ENCODE measurements at places on chromosomes 13 and 19.

DNA sequence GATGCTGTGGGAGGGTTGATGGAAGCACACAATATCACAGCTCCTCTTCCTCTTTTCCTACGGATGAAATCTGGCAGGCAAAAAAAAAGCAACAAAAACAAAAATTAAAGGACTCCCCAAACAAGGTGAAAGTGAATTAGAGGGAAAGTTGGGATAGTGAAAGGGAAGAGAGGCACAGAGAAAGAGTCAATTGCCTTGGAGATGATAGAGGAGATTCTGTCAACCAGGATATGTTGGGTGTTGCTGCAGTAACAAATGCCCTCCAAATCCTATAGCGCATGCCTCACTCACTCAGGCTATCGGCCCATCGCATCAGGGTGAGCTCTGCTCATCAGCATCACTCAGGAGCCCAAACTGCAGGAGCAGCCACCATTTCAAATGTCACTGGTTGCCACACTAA is 119.1 kb downstream of the DLEU7 start:
- no peak for DNase-seq

DNA sequence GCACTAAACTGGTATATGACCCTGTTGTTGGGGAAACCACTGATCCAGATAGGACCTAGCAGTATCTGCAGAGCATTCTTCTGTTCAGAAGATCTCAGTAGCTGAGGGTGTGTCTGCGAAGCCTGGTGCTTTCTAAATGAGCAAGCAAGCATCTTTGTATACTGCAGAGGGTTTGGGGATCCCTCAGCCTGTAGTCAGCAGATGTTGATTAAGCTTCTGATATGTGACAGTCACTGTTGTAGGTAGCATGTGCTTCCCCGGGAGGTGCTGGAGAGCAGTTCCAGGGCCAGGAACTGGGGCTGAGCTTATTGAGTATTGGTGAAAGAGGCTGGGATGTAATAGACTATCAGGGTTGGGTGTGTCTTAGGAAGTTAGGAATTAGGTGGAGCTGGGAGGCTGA is 1.5 kb downstream of the SCAF1 start:
- no peak for DNase-seq

DNA sequence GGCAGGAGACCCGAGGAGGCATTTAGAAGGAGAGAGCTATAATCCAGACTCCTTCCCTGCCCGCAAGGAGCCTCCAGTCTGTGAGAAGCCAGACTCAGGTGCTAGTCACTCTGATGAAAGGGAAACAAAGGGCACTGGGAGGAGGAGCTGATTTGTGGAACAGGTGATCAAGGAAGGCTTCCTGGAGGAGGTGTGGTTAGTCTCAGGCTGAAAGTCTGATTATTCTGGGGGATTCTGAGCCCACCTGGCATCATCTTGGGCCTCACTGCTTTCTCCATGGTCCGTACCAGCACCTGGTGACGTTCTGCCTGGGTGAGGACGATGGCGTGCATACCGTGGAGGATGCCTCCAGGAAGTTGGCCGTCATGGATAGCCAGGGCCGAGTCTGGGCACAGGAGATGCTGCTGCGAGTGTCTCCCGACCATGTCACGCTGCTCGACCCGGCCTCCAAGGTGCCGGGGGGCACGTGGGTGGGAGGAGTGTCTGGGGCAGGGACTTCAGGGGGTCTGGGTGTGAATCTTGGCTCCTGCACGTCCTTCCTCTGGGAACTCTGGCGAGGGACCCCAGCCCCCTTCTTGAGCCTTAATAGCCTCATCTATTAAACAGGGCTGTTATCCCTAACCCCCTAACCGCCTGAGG is 3.9 kb downstream of the EPS8L1 start:
- no peak for DNase-seq

DNA sequence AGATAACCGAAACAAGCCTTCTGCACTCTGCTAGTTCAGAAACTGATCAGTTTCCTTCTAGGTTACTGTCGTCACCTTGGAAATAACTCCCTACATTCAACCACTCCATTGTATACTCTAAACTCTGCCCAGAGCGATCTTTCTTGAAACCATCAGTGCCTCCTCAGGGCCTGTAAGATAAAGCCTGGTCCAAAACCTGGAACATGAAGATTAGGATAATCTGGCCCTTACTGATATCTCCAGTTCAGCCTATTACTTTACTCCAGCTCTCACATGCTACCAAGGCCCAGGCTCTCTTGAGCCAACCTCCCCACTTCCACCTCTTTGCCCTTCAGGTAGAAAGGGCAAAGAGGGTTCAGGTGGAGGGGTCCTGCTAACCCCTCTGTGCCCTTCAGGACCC is 125.3 kb upstream of the RXFP2 start:
- no peak for DNase-seq

DNA sequence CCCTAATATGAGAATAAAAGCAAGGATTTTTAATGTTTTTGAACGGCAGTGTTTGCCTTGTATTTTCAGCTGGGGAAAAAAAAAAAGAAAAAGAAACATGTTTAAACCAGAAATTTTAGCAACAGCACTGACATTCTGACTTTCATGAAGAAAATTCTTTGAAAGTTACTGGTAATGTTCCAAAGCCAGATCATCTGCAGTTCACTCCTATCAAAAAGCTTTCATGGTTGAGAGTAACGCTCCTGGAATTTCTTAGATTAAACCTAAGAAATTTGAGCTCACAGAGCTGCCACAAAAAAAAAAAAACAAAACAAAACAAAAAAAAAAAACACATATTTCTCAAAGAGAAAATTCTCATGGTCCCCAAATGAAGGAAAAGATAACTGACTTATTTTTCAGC is 1106.7 kb downstream of the EFNB2 start:
- peak; percentile 41 for DNase-seq
